ENCODE measurements at places on chromosomes 3 and 15.

GRCh38 chr3:114456742-114457141 lies 162.9 kb downstream of the TIGIT start:
- no peak for DNase-seq

GRCh38 chr3:168834558-168834957 lies 738.8 kb upstream of the GOLIM4 start:
- DNase-seq = no peak

- no peak for DNase-seq
These were observed 22.7 kb upstream of the IGF2BP2 start for GRCh38 chr3:185847506-185847905.

DNA sequence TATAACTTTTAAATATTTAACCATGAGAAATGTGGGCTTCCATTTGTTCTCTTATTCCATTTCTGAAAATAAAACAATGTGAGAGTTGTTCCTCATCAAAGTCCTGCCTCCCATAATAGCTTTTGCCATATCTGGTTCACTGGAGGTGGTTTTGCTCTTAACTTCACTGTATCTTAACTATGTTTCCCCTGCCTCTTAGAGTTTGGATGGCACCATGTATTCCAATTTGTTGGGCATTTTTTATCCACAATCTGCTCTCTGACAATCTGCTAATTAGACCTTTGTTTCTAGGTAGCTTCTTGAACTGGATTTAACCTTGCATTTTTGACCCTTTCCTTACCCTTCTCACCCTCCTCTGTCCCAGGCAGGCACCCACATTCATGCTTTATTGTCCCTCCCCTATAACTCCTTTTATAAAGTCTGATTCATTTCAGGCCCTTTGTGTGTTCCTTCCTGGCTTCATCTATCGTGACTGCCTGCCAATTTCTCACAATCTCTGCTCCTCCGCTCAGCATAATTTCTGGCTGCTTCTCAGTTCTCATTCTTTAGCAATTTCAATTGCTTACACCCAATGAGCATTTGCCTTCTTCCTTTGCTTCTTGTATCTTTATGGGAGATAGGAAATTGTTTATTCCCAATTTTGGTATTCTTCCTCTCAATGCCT lies 144.2 kb upstream of the ARHGEF26 start:
- no peak for DNase-seq

DNA sequence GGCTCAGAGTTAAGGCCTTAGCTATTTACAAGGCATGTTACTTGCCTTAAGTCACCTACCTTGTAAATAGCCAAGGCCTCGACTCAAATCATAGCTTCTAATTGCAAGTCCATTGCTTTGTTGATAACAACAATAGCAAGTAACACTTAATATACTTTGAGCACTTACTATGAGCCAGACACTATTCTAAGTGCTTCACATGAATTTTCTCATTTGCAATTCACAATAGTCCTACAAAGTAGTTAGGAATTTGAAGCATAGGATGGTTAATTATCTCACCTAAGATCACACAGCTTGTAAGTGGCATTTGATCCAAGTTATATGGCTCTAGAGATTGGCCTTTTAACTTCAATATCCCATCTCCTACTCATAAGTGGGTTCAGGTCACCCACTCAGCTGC lies 28.4 kb downstream of the SLC9A9 start:
- DNase-seq = no peak

DNA sequence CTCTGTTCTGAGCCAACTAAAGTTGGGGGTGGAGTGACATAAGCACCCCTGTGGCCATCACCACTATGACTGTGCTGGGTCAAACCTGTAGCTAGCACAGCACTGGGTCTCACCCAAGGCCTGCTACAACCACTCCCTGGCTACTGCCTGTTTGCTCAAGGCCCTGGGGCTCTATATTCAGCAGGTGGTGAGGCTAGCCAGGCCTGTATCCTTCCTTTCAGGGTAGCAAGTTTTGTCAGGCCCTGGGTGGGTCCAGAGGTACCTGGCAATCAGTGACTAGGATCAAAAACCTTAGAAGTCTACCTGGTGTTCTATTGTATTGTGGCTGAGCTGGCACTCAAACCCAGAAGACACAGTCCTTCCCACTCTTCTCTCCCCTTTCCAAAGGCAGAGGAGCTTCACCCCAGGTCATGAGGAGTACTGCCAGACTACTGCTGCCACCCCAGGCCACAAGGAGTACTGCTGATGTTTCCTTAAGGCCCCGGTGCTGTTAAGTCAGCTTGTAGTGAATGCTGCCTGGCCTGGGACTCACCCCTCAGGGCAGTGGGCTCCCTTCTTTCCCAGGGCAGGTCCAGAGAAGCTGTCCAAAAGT lies 170.8 kb downstream of the IGSF11 start:
- no peak for DNase-seq

DNA sequence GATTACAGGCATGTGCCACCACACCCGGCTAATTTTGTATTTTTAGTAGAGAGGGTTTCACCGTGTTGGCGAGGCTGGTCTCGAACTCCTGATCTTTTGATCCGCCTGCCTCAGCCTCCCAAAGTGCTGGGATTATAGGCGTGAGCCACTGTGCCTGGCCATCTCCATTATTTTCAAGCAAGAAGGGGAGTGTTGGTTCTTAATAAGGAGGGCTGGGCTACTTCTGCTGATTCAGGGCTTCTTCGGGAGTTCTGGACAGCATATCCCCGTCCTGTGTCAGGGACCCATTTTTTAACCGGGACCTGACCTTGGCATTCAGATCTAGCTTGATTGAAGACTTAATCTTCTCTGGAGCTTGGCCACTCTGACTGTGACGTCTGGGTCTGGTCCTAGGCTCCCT lies 74.1 kb upstream of the SYN2 start:
- DNase-seq = no peak

DNA sequence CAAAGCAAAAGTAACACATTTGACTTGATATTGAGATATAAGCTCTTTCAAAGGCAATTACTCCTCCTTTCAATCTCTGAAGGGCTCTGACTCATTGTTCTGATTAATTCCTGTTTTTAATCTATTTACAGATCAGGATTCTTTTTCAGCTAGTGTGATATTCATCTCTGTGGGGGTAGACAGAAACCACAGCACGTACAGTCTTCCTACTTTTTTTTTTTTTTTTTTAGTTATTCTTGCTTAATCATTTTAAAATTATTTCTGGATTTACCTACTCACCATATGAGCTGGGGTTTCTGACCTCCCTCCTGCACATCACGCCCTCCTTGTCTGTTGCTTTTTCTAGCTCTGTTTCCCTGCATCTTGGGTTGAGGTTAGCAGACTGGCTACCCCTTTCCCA lies 1.4 kb downstream of the CNTN3 start:
- no peak for DNase-seq

DNA sequence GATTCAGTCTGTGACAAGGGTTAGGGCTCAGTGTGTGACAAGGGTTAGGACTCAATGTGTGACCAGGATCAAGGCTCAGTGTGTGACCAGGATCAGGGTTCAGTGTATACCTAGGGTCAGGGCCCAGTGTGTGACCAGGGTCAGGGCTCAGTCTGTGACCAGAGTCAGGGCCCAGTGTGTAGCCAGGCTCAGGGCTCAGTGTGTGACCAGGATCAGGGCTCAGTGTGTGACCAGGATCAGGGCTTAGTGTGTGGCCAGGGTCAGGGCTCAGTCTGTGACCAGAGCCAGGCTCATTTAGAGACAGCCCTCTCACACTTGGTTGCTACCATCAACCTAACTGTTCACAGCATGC lies 24.2 kb downstream of the LOXL1 start:
- no peak for DNase-seq

GRCh38 chr3:78633626-78634025 lies 1134.2 kb downstream of the ROBO1 start:
- DNase-seq = no peak
